ENCODE measurements at places on chromosomes 2 and 18.

- DNase-seq, result no peak
These were observed 510.7 kb downstream of the CNTNAP5 start for GRCh38 chr2:124535816-124536215.

- DNase-seq, result no peak
These were observed 79.0 kb downstream of the ZCCHC2 start for GRCh38 chr18:62601871-62602270.

GRCh38 chr2:134669731-134670669 lies 48.8 kb downstream of the TMEM163 start:
- DNase-seq, result no peak

GRCh38 chr2:46379213-46380037 lies 82.2 kb downstream of the EPAS1 start:
- peak; percentile 92 for DNase-seq

GRCh38 chr2:218272531-218273212 lies 2.4 kb downstream of the PNKD start:
- peak; percentile 80 for DNase-seq

DNA sequence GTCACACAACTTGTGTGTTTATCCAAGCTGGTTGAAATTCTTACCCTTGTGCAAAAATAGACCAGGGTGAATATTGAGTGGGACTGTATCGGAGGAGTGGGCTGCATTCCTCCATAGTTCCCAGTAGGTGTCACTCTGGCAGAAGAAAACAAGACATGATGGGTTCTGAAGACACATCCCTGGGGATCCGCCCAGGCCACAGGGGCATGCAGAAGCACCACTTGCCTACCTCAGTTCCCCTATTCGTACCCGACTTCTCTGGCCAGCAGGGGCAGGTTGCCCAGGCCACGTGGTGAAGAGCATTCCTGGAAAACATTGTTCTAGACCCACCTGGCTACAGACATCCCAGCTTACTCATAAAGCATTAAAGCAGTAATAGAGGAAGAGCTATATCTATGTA lies 168.2 kb downstream of the FAM210A start:
- peak; percentile 30 for DNase-seq

DNA sequence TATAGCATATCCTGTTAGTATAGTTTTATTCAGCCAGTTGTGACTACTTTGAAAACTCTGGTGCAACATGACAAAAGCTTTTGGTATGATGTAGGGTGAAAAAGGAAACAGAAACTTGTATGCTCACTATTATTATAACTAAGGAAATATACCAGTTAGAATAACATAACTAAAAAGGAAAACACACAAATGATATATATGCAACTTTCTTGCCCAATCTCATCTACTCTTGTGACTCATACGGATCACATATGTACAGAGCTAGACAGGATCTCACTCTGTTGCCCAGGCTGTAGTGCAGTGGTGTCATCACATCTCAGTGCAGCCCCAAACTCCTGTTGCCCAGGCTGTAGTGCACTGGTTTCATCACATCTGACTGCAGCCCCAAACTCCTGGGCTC lies 12.4 kb upstream of the TLK1 start:
- DNase-seq, result no peak

Measured in NCI-H2171 treated with DMSO at 0.1 percent for 48 hours (cell line).